ENCODE measurements at places on chromosomes 6 and 20.
A peak's percentile ranks its signal among the peaks of the same experiment; 100 is the strongest.

GRCh38 chr6:141463237-141463977, 669.3 kb upstream of the GJE1 start:
- DNase-seq = no peak

DNA sequence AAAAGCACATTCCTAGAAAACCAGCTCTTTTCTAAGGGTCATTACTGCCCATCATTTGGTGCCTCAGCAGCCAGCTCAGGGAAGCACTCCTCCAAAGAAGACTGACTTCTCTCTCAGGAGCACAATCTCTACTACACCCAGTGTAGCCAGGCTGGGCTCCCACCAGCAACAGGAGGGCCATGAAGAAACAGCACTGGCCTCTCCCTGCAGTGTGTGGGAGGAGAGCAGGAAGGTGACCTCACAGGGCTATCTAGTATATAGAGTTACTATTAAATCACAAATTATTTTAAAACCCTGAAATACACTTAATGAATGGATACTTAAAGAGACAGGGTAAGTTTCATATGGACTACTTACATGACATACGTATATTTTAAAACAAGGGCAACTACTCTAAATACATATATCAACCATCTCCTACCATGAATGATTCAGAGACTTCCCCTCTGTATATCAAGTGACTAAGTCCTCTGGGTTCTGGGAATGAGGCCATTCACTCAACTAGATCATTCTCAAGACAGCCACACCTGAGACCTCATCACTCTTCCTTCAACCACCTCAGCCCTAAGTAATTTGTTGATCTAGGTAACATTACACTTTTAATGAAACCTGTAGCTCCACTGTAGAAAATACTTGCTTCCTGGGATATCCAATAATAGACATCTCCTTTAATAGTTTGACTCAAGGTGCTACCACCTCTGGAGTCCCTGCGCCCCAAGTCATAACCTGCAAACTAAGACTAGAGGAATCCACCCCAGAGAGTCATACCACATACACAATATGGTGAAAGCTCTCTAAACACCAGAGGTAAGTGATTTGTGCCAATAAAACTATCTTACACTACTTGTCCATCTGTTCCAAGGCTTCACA, 25.2 kb downstream of the TBX18 start:
- no peak for DNase-seq

- peak; percentile 44 for DNase-seq
Measured at GRCh38 chr6:43020847-43021246, 576 bp upstream of the RRP36 start.

DNA sequence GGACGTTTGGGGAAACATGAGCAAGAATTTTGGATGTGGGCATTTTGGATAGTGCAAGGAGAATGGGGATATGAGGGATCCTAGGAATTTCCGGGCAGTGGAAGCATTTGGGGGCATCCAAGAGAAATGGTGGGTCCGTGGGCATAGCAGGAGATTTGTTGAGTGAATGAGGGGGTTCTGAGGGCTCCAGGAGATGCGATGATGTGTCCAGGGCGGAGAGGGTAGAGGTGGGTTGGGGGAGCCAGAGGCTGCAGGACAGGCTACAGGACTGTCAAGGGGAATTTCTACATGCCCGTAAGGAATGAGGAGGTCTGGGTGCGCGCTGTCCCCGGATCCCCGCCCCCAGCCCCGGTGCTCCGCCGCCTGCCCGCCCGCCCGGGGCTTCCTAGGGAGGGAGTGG, 364 bp downstream of the FRS3 start:
- no peak for DNase-seq

Measured in NB4 (cell line).